ENCODE measurements at places on chromosomes 6 and 20.

- peak; percentile 39 for DNase-seq
Measured at GRCh38 chr6:142207265-142207877, 60.3 kb downstream of the VTA1 start.

GRCh38 chr6:146868671-146869209, 270.0 kb downstream of the ADGB start:
- no peak for DNase-seq

DNA sequence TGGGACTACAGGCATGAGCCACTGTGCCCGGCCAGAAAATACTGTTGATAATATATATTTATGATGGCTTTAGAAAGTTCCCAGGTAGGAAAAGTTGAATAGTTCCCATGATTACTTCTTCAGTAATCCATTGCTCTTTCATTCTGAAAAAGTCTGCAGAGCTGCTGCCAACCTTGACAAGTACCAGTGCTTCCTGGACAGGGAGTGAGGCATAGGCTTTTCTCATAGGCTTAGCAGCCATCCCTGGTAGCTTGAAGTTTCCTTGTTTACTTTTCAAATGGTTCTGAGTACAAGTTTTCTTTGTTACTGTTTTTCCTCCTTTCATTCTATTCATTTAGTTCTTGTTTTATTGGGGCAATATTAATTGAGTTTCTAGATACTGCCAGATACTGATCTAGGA, 7.8 kb downstream of the RWDD1 start:
- DNase-seq = no peak

DNA sequence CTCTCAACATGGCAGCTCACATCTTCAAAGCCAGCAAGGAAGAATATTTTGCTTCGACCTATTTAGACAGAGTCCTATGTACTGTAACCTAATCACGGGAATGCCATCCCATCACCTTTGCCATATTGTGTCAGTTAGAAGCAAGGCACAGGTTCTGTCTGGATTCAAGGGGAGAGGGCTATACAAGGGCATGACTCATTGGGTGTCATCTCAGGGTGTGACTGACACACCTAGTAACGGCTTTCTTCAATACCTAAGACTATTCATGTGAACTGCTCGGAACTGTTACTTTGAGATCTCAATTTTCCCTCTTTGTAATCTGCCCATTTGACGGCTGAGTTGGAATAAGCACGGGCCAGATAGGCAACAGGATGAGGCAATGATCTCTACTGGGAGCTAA, 135.6 kb upstream of the HDGFL1 start:
- no peak for DNase-seq

- DNase-seq = peak; percentile 45
Measured at GRCh38 chr6:6811128-6812009, 222.8 kb downstream of the LY86 start.

GRCh38 chr6:11241793-11242201, 9.3 kb upstream of the NEDD9 start:
- DNase-seq = no peak

DNA sequence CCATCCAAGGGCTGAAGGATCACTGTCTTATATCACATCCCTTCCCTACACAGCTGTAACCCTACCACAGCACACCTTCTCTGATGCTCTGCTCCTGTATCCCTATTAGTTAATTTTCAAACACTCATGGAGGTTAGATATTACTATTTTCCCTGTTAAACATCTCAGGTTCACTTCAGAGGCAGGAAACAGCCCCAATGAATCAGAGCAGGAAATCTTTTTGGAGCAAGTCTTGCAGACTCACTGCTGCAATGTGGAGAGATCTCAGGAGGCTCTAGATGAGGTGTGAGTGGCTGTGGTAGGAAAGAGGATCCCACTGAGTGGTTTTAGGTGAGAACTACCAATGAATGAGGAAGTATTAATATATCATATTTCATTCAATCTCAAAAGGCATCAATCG, 19.7 kb upstream of the HTR1B start:
- DNase-seq = no peak

- DNase-seq = no peak
Measured at GRCh38 chr6:48281217-48281616, 170.2 kb upstream of the PTCHD4 start.

DNA sequence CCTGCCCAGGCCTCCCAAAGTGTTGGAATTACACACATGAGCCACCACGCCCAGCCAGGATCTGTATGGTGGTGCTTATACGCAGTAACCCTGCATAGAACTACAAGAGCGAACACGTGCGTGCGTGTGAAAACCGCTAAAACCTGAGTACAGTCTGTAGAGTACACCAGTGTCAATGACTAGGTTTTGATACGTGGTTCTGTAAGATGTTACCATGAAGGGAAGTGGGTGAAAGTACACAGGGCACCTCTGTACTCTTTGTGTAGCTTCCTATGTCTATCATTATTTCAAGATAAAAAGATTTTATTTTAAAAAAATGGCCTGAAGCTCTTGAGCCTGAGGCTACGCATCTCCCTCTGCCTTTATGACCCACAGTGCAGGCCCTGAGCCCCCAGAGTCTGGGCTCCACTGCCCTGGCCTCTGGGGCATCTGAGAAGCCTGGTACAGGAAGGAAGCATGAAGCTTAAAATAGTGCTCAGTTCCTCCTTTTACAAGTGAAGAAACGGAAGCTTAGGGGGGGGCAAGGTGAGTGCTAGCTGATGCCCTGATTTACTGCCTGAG, 21.6 kb downstream of the LY86 start:
- DNase-seq = peak; percentile 88

GRCh38 chr6:105310371-105310770, 92.5 kb downstream of the PREP start:
- DNase-seq = no peak

DNA sequence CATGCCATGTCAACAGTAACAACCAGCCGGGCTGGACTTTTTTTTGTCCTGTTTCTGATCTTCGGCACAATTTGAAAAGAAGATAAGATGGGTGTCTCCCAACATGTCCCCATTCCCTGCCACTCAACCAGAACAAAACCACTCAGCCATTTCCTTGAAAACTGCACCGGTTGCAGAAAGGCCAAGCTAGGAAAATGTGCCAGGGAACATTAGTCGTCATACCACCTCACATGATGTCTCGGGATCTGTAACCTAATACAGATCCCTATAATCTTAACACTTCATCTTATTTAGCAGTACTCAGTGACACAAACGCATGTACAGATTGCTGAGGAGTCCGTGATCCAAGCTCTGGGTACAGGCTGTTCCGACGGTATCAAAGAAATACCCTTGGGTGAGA, 46.5 kb downstream of the ALDH8A1 start:
- no peak for DNase-seq

GRCh38 chr20:13929836-13930235, 60.6 kb downstream of the SEL1L2 start:
- DNase-seq = no peak

GRCh38 chr20:1374246-1374645, 18.6 kb downstream of the FKBP1A start:
- DNase-seq = no peak

All from stimulated activated naive CD4-positive, alpha-beta T cell (primary cell).